ENCODE measurements at places on chromosomes 6 and 20.

GRCh38 chr6:12653486-12653885 is 63.1 kb upstream of the PHACTR1 start:
- no peak for DNase-seq

- DNase-seq: no peak
These were observed 122.3 kb downstream of the QRSL1 start for GRCh38 chr6:106751501-106752252.

- no peak for DNase-seq
These were observed 302.0 kb downstream of the ALDH8A1 start for GRCh38 chr6:134647861-134648260.

DNA sequence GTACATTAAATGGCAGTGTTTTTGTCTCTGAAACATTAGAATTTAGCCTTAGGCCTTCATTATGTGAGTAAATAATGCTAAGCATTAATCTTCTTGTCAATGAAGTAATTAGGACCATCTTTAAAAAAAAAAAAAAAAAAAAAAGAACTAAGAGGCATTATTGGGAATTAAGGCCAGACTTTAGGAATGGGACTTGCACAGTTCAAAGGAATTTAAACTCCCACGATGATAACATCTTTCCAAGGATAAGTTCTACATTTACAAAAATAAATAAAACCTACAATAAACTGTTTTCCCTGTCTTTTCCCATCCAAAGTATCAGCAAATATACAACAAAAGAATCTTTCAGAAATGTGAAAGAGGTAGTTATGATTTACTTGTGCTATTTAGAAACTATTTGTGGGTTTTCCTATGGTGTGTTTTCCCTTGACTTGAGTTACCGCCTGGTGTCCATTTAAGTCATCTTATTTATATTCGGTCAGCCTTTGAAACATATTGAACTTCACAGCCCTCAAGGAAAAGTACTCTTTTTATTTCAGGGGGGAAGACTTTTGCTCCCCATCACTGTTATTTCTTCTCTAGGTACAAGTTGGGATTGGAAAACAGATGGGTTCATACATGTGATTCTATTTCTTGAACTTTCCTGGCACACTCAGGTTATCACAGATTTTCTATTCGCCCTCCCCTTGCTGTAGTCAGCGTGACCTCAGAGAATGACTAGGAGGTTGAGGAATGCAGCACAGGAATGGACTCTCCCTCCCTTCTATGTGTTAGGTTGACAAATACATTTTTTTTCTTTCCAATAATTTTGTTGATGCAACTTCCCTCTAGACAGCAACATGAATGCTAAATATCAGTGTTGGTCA is 13.6 kb downstream of the STMND1 start:
- peak; percentile 35 for DNase-seq

- DNase-seq: no peak
These were observed 32.7 kb upstream of the SNAP25 start for GRCh38 chr20:10185741-10186558.

DNA sequence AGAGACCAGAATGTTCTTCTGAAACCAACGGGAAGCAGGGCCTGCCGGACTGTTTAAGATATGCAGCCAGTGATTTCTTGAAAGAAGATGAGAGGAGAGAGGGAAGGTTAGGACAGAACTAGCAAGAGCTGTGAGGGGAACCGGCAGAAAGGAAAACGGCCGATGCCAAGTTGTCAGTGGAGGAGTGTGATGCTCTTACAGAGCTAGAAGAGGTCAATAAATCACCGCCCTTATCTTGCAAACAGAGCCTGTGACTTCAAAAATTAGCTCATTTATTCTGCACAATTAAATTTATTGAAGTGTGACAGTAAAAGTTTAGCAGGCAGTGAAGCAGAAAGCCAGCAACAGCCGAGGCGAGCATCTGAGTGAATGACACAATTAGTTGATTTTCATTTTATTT is 509.5 kb upstream of the ID4 start:
- no peak for DNase-seq

- DNase-seq: no peak
These were observed 5.6 kb downstream of the TAF4 start for GRCh38 chr20:62059920-62060630.

DNA sequence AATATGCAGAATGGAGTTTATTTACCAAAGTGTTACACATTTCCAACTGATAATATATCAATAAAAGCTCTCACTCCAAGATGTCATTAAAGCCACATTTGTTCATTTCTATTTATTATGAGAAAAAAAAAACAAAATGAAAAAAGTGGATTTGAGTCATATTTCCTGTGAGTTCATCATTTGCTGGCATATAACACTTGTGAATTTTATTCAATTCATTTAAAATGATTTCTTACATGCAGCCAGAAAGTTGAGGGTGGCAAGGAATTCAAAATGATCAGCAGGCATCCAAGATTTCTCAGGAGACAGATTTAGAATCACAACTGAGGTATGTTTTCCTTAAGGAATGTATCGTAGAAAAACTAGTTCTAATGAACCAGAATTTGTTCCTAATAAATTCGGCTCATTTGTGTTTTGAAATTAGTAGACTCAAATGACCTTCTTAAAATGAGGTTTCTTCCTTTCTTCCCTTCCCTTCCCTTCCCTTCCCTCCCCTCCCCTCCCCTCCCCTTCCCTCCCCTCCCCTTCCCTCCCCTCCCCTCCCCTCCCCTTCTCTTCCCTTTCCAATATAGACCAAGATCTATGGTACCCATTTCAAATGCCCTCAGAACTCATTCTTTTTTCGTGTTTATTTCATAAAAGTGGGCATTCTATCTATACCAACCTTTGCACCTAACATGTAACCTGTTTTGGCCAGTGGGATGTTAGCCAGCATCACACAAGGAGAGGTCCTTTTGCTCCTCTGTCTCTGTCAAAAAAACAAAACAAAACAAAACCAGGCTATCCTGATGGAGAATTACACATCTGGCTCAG is 357.9 kb upstream of the TSHZ2 start:
- DNase-seq: no peak

GRCh38 chr6:106519460-106520394 is 109.6 kb downstream of the RTN4IP1 start:
- no peak for DNase-seq

- DNase-seq: no peak
These were observed 41.5 kb downstream of the CTCFL start for GRCh38 chr20:57483287-57484050.

GRCh38 chr6:43886067-43886461 is 116.1 kb downstream of the VEGFA start:
- no peak for DNase-seq

GRCh38 chr20:61082720-61083119 is 169.3 kb upstream of the CDH4 start:
- no peak for DNase-seq

DNA sequence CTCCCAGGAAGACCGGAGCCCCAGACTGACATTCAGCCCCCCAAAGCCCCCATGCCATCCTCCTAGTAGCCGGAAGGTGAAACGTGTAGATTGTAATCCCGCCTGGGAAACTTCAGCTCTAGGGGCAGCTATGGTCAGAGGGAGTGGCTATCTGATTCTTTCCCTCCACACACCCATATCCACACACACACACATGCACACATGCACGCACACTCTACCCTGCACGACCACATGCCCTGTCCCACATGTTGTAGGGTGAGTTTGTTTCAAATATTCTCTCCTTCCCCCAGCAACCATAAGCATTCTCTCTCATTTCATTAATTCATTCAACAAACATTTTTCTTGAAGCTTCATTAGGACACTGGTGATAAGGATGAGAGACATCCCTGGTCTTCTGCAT is 42.2 kb downstream of the MAFB start:
- DNase-seq: no peak

DNA sequence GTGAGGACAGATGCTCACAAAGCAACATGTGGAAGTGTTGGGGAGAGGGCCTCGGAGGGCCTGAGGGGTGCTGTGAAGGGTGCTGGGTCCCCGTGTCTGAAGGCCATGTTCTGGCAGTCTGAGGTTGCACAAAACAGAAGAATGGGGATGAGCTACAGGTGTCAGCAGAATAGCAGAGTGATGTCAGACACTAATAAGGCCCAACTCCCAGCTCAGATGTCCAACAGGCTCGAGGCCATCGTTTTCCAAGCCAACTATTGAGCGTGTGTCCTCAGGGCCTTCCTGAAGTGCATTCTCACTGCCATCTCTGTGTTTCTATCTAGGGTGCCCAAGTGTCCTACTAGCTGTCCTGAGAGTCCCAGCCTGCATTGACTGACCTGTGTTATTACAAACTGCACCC is 7.9 kb downstream of the BFSP1 start:
- no peak for DNase-seq

GRCh38 chr20:34293589-34293988 is 9.6 kb downstream of the AHCY start:
- DNase-seq: no peak

DNA sequence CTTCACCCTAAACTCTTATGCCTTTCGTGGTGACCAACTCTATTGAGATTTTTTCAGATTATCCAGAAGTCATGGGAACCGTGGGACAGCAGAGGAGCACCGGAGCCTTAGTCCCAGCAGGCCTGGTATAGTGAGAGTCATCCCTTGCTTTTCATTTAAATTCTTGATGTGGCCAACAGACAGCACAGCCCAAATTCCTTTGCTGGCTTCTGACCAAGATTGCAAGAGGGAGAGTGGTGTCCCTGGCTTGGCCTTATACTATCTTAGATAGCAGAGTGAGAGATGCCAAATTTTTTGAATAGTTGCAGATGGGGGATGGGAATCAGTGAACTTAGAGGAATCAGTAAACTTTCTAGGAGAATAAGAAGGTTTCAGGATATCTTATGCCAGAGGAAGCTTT is 7.8 kb downstream of the STX11 start:
- peak; percentile 71 for DNase-seq

GRCh38 chr20:37331060-37331857 is 14.7 kb upstream of the SRC start:
- no peak for DNase-seq

DNA sequence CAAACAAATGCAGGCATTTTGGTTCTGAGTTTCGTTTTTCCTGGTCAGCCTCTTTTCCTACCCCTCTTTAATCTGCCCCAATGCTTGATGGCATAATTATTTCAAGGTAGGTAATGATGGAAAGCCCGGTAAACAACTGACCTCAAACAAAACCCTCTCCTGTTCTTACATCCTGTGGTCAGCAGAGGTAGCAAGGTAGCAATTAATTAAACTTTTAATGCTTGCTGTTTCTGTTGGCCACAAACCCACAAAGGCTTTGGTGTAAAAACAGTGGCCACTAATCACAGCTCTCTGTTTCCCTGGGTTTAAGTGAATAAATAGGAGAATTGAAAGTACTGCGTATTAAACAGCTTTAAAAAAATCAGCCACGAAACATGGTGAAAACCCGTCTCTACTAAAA is 261.5 kb upstream of the SOX4 start:
- DNase-seq: no peak

DNA sequence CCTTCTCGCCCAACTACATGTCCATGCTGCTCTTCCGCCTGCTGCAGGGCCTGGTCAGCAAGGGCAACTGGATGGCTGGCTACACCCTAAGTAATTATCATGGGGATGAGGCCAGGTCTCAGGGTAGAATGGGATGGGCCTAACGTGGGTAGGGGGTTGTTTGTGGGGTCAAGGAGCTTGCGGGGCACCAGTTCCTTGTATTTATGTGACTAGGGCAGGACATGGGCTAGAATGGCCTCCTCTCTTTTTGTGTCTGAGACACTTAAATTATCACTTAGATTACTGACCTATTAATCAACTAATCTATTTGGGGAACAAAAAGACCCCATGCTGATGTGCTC is 10.7 kb downstream of the SLC22A1 start:
- no peak for DNase-seq

- no peak for DNase-seq
These were observed 87.0 kb downstream of the SGK1 start for GRCh38 chr6:134230940-134231339.

GRCh38 chr6:67717281-67717680 is 917.8 kb upstream of the ADGRB3 start:
- no peak for DNase-seq

GRCh38 chr6:161631676-161632194 is 357.9 kb upstream of the AGPAT4 start:
- DNase-seq: no peak

- no peak for DNase-seq
These were observed 112.5 kb downstream of the EDN3 start for GRCh38 chr20:59412875-59413284.

GRCh38 chr20:21224217-21224616 is 78.9 kb upstream of the XRN2 start:
- DNase-seq: no peak

DNA sequence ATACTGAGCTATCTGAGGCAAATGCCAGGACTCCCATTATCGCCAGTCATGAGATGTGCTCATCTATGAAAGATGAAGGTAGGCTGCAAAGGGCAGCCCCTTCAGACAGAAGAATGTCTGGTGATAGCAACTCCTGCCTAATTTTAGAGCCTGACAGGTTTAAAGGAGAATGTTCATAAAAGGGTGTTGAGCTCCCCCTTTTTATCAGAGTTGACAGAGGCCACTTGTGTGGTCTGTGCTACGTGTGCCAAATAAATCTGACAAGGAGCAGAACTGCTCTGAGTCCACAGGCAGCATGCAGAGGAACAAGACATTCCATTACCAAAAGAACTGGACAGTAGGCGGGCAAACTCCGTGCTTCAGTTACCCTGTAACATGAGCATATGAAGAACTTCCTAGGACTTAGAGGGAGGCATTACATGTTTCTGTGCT is 101.8 kb downstream of the PREP start:
- no peak for DNase-seq

- DNase-seq: no peak
These were observed 56.8 kb downstream of the NOL4L start for GRCh38 chr20:32528171-32528891.

- no peak for DNase-seq
These were observed 149.0 kb upstream of the FUT9 start for GRCh38 chr6:95866732-95867131.

- no peak for DNase-seq
These were observed 31.0 kb downstream of the CDK5RAP1 start for GRCh38 chr20:33370291-33370690.

DNA sequence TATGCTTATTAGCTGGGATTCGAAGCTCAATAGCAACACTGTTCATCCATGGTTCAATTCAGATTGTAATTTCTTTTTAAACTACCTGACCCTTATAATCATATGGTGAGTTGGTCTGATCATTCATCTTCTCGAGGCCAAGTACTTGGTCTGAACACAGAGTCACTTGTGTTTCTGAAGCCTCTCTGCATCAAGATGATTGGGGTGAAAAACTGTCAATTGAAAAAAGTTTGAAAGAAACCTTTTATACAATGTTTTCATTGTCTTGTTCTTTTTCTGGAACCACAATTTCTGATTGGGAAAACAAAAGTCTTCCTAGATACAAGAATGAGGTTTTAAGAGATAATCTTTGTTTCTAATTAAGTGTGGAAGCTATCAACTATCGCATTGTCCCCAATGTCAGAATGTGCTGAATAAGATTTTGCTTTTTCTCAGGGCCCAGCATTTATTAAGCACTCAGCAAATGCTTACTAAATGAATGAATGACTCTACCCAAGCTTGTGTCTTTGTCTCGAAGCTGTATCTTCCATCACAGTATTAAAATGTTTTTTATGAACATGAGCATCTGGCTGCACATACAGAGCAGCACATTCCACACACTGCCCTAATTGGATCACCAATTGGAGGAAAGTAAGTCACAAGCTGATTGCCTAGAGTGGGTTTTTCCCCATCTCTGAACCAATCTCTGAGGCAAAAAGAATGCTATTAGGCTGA is 45.0 kb upstream of the MOXD1 start:
- DNase-seq: no peak
